ENCODE measurements at places on chromosomes 16 and 17.

- DNase-seq = no peak
These were observed 7.9 kb downstream of the MSLN start for GRCh38 chr16:768428-768827.

DNA sequence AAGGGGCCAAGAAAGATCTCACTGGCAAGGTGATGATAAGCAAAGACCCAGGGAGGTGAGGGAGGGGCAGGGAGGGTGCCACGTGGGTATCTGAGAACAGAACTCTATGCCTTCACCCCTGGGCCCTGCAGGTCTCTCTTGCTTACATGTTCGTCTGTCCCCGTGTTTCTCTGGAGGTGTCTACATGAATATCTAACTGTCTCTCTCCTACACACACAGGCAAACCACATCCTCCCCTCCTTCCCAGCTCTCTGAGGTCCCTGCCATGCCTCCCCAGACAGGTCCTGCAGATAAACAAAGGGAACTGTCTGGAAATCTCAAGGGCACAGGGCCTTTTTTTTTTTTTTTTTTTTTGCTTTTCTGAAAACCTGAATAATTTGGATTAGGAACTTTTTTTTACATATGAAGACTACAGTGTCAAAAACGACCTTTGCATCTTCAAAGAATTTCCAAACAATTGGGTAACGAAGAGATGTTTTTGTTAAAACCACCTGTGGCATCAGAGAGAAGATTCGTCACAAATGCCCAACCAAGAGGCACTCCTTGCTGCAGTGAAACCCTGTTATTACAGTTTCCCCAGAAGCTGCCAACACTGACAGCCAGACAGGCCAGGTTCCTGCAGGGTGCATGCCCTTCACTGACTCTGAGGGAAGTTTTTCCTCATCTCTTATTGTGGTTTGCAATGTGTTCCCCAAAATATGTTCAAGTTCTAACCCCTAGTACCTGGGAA lies 17.8 kb downstream of the PLLP start:
- no peak for DNase-seq

GRCh38 chr16:28001184-28001583 lies 62.3 kb downstream of the GSG1L start:
- DNase-seq = no peak

DNA sequence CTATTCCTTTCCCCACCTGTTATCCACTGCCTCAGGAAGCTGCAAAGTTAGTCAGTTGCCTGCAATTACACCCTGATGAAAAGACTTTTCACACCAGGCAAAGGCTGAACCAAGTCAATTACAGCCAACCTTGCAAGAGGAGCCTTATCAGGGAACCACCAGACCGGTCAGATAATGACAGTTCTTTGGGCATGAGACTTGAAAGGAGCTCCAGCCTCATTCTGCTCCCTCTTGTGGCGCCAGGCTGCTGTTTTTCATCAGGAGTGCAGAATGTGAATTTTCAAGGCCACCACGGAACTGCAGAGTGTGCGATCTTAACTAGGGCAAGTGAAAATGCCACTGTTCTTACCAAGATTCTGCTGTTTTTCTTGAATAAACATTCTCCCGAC lies 22.5 kb downstream of the DNAI2 start:
- peak; percentile 43 for DNase-seq

DNA sequence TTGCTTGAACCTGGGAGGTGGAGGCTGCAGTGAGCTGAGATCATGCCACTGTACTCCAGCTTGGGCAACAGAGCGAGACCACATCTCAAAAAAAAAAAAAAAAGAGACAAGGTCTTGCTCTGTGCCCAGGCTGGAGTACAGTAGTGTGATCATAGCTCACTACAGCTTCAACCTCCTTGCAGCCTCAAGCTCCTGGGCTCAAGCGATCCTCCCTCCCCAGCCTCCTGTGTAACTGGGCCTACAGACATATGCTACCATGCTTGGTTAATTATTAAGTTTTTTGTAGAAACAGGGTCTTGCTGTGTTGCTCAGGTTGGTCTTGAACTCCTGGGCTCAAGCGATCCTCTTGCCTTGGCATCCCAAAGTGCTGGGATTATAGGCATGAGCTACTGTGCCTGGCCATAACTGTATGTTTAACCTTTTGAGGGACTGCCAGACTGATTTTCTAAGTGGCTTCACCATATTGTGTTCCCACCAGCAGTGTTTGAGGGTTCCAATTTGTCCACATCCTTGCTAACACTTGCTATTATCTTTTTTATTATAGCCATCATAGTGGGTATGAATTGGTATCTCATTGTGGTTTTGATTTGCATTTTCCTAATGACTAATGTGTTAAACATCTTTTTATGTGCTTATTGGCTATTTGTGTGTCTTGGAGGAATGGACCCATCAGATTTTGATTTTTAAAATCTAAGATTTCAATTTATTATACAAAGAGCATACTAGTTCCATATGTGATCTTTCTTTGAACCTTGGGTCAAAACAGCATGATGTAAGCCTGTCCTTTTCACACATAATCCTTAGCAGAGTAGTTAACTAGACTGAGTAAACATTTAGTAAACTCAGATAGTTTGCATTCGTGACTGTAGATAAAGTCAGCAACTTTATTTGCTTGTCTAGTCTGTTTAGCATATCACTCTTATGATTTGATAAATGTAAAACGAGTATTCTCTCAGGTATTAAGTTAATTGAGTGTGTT lies 38.1 kb upstream of the KPNB1 start:
- DNase-seq = peak; percentile 57

DNA sequence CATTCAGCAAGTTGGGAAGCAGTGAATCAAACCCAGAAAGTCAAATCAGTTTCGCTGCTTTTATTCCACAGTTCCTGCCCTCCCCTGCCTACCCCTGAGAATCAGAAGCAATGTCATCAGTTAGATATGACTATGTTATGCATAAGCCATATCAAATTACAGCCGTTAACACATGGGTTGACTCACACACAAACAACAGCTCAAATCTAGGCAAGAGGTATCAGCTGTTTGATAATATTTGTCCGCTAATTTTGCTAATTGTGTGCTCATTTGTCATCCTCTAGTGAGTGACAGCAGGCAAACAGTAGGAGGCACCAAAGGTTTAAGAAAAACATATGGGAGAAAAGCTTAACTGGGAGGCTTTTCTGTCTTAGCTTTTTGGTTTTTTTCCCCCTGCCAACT lies 327.4 kb upstream of the CCL2 start:
- no peak for DNase-seq

- no peak for DNase-seq
These were observed 35.0 kb downstream of the CNGB1 start for GRCh38 chr16:57935904-57936303.

GRCh38 chr17:63633742-63634141 lies 11.5 kb downstream of the MAP3K3 start:
- DNase-seq = no peak

DNA sequence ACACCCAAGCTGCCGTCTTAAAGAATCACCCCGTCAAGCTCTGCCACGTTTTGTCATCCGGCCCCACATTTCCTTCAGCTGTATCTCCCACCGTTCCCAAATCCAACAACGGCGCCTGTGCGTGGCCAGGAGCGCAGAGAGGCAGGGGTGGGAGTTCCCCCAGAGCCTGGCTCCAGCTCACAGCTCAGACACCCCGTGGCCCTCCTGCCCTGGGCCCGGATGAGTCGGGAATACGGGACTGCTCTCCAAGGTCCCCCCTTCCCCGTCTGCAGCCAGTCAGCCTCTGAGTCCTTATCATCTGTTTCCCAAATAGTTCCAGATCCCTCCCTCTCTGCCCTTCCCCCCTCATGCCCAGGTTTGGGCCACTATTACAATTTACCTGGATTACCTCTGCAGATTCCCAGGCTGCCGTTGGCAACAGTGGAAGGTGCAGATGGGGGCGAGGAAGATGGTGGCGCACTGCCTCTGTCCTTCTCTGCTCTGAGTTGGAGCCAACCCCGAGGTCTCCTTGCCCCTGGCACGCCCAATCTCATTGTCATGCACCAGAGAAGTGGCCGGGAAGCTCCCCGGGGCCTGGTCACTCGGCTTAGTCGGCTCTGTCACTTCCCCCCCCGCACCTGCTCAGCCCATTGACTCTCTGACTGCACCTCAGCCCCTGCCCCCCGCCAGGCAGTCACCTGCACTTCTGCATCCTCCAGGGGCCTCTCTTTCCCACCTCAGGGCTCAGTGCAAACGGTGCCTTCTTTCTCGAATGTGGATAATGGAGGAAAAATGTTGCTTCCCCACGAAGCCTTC lies 18.3 kb upstream of the RPTOR start:
- no peak for DNase-seq

DNA sequence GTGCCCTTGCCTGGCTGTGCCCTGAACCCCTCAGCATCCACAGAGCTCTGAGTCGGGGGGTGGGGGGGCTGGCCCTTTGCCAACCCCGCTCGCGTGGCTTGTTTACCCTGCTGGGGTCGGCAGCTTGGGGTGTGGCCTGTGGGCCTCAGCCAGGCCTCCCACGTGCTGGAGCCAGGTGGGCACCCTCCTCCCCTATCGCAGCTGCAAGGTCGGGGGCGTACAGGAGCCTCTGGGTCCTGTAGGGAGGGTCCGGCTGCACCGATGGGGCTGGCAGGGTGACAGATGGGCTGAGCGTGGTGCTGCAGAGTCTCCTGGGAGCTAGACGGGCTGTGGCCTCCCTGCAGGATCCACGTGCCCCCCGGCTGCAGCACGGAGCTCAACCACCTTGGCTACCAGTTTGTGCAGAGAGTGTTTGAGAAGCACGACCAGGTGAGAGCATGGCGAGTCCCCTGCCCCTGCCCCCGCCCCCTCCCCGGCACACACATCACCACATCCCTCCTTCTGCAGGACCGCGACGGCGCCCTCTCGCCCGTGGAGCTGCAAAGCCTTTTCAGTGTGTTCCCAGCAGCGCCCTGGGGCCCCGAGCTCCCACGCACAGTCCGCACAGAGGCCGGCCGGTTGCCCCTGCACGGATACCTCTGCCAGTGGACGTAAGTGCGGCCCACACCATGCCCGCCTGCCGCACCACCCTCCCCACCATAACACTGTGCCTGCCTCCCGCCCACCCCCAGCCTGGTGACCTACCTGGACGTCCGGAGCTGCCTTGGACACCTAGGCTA lies 3.6 kb downstream of the RHOT2 start:
- no peak for DNase-seq

GRCh38 chr17:2689411-2690164 lies 22.0 kb downstream of the CLUH start:
- DNase-seq = no peak

DNA sequence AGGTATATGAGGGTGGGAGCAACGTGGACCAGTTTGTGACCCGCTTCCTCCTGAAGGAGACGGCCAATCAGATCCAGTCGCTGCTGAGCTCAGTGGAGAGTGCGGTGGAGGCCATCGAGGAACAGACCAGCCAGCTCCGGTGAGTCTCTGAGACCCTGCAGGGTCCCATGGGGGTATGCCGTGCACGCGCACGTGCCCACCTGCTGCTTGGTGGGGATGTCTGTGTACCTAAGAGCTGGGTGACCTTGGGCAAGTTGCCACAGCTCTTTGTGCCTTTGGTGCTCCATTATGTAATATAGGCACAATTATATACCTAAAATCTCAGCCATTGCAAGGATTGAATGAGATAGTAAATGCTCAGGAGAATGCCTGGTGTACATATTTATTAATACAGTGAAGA lies 22.4 kb downstream of the NECAB2 start:
- DNase-seq = no peak

- peak; percentile 38 for DNase-seq
These were observed 343.8 kb downstream of the SNX29 start for GRCh38 chr16:12320298-12320706.

- peak; percentile 39 for DNase-seq
These were observed 17.0 kb downstream of the CRYM start for GRCh38 chr16:21260870-21261791.

GRCh38 chr16:21169249-21169981 lies 10.9 kb downstream of the LDAF1 start:
- DNase-seq = no peak

DNA sequence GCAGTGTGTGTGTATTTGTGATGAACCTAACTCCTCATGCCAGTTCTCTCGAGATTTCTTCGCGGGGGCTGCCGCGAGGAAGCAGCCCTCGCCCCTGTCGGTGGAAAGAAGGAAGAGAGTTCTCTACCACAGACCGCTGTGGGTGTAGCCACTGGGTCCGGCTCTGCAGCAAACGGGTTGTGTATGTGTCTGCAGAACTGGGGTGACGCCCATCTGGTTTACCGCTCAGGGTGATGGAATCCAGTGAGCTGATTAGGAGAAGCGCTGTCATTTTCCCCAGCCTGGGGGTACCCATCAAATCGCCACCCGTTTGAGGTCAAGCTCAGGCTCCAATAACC lies 7.7 kb downstream of the CORO6 start:
- DNase-seq = no peak

DNA sequence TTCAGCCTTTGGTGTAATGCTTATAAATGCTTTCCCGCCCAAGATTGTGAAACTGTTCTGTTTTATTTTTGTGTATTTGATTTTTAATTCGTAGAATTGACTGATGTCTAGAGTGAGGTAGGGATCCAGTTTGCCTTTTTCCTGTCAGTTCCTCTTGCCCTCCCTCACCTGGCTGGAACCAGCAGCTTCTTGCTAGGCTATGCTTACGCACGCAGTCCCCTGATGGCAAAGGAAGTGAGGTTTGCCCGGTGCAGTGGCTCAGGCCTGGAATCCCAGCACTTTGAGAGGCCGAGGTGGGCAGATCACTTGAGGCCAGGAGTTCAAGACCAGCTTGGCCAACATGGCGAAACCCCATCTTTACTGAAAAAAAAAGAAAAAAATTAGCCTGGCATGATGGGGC lies 51.9 kb downstream of the RAB11FIP4 start:
- DNase-seq = no peak

DNA sequence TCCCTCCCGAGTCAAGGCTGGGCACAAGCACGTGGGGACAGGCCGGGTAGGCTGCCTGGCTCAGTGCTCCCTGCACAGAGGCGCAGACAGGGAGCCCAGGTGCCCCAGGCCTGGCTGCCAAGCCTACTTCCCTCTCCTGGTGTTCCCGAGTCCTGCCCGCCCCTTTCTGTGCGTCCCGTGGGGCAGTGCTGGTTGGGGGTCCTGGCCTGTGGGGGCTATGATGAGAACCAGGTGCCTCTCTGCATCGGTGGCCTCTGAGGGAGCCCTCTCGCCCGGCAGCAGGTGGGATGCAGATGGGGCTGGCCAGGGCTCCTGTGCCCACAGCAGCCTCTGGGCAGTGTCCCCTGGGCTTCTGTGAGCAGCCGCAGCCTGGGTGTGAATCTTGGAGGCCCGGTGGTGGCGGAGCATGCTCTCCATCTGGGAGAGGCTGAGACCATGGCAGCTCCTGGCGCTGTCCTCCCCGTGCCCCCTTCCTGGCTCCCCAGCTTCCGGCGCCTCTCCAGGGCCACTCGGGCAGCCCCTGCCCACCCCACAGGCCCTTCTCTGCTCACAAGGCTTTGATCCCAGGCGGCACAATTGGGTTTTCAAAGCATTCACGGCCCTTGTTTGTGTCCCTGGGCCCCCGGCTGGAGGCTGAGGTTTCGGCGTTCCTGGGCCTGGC lies 7.2 kb downstream of the CENPX start:
- DNase-seq = no peak

DNA sequence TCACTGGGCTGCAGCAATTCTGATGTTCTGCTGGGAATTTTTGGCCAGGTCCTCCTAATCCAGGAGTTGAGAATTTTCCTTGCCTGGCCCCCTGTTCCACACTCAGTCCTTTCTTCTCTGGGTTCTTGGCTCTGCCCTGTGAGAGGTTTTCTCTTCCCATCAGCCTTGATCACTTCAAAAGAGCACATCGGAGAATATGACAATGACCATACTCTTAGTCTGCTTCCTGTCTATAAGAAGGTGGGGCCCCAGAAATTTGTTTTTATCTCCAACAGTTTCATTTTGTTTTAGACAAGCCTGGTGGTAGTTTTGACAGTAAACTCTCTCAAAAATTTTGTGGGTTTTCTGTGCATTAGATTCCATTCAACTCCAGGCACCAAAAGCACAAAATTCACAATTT lies 70.7 kb downstream of the C17orf67 start:
- no peak for DNase-seq

- no peak for DNase-seq
These were observed 5.1 kb downstream of the PRSS21 start for GRCh38 chr16:2822158-2822495.

Measured in fibroblast of gingiva (primary cell).